ENCODE measurements at places on chromosomes 16 and 17.

DNA sequence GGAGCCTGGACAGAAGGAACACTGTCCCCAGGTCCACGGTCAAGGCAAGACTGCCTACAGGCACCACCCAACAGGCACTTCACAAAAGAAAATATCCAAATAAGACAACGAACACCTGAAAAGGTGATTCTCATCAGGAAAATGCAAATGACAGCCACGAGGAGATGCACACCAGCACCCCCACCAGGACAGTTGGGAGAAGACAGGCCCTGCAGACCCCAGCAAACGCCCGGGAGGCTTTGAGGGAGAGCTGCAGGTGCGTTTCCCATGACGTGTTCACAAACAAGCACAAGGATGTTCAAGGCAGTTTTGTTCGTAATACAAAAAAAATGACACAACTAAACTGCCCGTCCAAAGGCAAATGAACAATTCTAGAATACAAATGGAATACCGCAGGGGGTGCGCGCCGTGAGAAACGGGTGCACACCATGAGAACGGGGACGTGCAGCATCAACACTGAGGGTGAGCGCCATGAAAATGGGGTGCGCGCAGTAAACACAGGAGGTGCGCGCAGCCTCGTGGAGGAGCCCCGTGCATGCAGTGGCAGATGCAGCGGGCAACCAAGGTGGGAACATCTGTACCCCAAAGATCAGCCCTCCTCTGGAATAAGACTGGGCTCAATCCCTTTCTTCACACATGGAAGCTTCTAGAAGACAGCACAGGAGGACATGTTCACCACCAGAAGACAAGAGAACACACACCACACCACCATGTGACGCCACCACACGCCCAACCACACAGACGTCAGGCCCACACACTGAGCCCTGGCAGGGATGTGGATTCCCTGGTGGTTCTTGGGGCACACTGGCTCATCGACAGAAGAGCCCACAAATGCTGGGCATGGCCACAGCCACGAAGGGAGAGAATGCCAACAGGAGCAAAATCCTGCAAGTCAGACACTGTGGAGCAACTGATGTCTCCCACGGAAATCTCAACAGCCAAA lies 91.2 kb downstream of the ZNF778 start:
- DNase-seq, result no peak

DNA sequence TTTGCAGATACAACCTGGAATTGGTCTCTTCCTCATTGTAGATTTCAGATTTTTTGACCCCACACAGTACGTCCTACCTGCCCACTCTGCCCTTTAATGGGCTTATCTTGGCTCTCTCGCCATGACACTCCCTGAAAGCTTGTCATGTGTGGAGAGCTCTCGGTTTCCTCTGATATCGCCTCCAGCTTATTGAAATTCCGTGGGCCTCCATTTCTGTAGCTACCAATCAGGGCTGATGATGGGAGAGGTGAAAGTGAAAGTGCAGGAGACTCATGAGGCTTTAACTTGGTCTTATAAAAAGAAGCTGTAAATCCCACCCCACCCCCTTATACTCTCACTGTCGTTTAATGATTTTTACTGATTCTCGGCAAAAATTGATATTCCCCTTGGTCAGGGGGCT lies 17.7 kb downstream of the HOXB1 start:
- no peak for DNase-seq

GRCh38 chr17:13986855-13987254 lies 82.4 kb upstream of the COX10 start:
- DNase-seq, result no peak

GRCh38 chr16:10729104-10730048 lies 14.3 kb upstream of the NUBP1 start:
- peak; percentile 75 for DNase-seq

DNA sequence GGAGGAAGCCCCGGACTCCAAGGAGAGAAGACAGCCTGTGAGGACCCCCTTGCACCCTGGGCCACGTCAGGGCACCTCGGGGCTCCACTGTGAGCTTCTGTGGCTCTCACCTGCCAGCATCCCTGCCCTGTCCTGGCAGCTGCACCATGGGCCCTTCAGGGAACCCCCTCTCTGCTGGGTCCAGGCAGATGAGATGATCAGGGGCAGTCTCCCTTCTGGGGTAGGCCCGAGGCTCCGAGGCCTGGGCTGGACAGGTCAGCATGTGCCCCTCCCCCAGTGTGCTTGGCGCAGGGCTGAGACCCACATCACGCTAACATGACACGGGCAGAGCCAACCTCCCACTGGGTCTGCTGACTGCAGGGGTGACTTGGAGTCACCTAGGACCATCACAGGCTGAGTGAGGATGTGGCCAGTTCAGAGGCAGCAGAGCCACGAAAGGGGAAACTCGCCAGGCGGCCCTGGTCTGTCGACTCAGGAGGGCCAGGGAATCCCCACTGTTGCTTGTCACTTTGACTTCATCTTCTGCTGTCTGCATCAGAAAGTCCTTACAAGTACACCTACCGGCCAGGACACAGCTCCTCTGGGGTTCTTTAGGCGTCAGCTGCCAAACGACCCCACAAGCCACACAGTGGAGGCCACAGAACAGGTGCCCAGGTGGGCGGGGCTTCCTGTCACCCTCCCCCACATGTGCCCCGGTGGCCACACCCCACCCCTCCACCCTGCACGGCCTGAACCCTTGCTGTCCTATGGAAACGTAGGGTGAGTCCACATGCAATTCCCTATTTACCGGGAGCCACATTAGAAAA lies 2.2 kb downstream of the GALNS start:
- no peak for DNase-seq

GRCh38 chr17:76593384-76593826 lies 7.7 kb upstream of the ST6GALNAC2 start:
- DNase-seq, result no peak

DNA sequence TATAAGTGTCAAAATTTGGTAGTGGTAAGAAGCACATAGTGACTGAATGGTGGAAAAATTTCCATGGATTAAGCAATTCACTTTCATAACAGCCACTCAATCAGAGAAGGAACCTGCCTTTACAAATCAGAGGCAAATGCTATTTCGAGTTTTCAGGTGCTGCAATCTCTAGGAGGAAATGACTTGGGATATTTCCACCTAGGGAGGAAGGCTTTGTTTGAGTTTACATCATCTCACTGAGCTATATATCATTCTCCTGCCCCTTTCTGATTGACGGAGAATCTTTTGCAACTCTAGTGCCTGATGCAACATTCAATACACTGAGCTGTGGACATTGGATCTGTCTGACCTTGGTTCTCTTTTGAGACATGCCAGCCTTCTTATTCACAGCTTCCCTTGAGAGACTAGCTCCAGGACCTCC lies 26.3 kb downstream of the MARCHF10 start:
- DNase-seq, result peak; percentile 53

DNA sequence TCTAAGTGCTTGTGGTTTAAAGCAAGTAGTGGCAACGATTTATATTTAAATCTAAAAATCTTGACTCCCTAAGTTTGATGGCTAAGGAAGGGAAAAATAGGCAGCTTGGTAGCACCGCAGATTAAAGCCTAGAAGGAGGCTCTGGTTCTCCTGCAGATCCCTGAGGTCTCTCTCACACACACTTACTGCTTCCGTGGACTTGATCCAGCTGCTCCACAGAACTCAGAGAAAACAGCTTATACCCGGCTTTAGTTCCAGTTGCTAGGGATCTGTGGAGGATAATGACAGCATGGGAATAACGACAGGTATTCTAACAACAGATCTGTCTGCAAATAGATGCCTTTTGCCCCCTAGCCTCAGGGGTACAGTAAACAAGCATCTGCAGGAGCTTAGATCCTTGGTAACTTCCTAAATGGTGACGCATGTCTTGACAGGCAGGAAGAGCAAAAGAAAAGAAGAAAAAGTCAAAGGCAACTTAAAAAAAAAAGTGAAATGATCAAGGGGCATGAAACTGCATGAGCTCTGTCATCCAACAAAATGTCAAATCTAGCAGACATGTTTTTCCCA lies 4.5 kb downstream of the WIPI1 start:
- no peak for DNase-seq

- DNase-seq, result peak; percentile 65
These were observed 36.6 kb upstream of the EMP2 start for GRCh38 chr16:10616756-10617640.

DNA sequence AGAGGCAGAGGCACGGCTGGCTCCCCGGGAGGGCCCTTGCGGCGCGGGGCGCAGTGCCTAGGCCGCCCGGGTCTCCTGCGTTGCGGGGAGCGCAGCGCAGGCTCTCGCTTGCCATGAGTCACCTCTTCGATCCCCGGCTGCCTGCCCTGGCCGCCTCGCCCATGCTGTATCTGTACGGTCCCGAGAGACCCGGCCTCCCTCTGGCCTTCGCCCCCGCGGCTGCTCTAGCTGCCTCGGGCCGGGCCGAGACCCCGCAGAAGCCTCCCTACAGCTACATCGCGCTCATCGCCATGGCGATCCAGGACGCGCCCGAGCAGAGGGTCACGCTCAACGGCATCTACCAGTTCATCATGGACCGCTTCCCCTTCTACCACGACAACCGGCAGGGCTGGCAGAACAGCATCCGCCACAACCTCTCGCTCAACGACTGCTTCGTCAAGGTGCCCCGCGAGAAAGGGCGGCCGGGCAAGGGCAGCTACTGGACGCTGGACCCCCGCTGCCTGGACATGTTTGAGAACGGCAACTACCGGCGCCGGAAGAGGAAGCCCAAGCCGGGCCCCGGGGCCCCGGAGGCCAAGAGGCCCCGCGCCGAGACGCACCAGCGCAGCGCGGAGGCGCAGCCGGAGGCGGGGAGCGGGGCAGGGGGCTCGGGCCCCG lies 390 bp downstream of the FOXL1 start:
- peak; percentile 83 for DNase-seq

GRCh38 chr17:82376042-82376730 lies 4.6 kb downstream of the UTS2R start:
- DNase-seq, result no peak

DNA sequence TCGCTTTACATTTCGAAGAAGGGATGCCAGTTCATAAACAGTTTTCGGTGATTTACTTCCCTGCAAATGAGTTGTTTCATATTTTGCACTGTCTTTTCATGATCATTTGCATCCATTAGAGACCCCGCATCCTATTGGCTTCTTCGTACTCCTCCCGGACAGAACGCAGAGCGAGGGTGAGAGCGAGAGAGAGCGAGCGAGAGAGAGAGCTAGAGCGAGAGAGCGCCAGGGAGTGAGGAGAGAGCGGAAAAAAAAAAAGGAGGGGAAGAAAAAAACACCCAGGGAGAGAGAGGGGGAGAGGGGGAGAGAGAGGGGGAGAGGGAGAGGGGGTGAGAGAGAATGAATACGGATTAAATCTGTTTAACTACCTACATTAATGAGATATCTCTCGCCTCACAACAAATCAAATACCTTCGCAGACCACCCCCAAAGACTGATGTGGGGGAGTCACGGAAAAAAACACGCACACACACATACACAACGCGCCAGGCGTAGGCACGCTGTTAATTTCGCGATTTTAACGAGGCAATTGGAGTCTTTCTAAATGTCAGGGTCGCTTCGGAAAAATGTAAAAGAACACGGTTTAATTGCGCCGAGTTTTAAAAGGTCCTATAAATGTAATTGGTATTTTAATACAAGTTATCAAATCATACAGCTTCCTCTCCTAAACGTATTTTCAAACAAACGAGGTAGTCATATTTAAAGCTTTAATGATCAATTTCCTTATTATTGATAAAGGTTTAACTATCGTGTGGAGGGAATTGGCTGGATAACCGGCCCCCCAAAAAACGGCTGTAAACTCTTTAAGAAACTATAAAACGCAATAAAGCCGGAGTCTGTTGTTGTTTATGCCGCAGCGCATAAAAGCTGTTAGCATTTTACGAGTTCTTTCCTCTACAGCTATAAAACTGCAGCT lies at the start of gene HOXB8:
Gene HOXB8, minus strand, starts transcription at position 246 of the 916 bp plus-strand sequence. CDS start 588 bp downstream, outside the sequence.
- no peak for DNase-seq

DNA sequence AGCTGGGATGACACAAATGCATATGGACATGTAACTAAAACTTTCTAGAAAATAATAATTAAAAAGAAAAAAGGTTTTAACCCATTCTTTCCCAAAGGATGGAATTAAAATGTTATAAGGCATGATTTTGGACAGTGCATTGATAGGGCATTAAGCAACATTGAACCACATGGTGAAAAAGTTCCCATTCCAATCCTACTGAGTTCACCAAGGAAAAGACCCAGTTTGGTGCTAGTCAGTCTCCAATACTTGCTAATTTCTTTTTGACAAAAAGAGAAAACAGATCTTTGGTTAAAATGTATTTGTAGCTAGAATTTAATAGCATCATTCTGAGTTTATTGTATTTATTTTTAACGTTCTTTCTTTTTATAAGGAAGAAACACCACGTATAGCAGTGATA lies 28.1 kb downstream of the EMP2 start:
- no peak for DNase-seq

DNA sequence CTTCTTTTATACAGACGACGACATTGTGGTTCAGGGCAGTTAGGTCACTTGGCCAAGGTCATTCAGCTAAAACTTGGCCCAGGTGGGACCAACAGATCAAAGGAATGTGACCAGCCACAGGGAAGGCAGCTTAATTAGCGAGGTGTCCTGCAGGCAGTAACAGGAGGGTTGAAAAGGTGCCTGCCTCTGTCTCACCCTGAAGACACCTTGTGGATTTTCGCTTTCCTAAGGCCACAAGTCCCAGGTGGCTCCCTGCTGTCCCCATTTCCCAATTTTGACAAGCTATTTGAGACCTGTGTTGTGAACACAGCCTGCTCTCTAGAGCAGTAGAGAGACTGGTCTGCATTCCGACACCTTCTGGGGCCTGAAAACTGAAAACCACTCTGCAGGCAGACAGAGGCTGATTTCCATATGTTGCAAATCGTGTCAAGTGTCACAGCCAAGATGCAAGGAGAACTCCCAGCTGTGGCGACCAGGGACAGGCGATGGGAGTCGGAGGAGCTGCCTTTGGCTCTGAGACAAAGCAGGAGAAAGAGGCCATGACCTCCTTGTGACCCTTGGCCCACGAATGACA lies 593.1 kb upstream of the CDH5 start:
- DNase-seq, result no peak

- DNase-seq, result peak; percentile 35
These were observed 303.0 kb upstream of the IRX5 start for GRCh38 chr16:54627616-54628015.

- DNase-seq, result no peak
These were observed 133.3 kb downstream of the CA10 start for GRCh38 chr17:52025236-52025635.

- DNase-seq, result no peak
These were observed 107.9 kb downstream of the HAPSTR1 start for GRCh38 chr16:9199311-9199710.

GRCh38 chr17:31269578-31269983 lies 27.5 kb downstream of the OMG start:
- peak; percentile 99 for DNase-seq

- DNase-seq, result no peak
These were observed 107.9 kb downstream of the WSCD1 start for GRCh38 chr17:6177941-6178694.

GRCh38 chr16:10918294-10919002 lies 23.8 kb downstream of the DEXI start:
- peak; percentile 96 for DNase-seq

- peak; percentile 72 for DNase-seq
These were observed 601 bp downstream of the PHKB start for GRCh38 chr16:47461598-47462266.
